ENCODE measurements at places on chromosomes 3 and 15.

GRCh38 chr3:112293368-112294321 is at the start of gene SLC9C1:
Gene SLC9C1 (minus strand): TSS chr3:112294216. CDS start chr3:112286791, 7,425 bp downstream.
- DNase-seq, result peak; percentile 87

DNA sequence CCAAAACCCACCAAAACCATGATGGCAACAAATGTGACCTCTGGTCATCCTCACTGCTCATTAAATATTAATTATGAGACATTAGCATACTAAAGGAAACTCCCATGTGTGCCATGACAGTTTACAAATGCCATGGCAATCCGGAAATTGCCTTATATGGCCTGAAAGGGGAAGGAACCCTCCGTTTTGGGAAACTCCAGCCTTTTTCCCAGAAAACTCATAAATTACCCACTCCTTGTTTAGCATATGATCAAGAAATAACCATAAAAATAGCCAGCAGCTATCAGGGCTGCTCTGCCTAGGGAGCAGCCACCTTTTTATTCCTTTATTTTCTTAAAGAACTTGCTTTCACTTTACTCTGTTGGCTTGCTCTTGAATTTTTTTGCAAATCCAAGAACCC is 992.7 kb downstream of the NTRK3 start:
- DNase-seq, result no peak

- no peak for DNase-seq
Measured at GRCh38 chr3:61893840-61894566, 332.6 kb downstream of the PTPRG start.

DNA sequence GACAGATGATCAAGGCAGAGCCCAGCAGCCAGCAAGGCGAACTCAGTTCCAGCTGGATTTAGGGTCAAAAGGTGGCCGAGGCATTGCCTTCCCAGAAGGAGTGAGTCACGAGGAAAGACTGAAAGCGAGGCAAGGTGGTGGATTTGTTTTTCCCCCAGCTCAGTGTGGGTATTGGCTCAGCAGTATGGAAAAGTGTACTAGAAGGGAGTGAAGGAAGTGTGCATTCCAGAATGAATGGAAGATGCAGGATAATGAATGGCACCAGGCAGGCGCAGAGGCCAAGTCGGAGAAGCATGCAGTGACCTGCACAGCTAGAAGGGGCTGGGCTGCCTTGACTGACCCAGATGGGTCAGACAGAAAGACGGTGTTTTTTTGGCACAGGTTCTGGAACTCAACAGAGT is 46.3 kb downstream of the FOXP1 start:
- no peak for DNase-seq

DNA sequence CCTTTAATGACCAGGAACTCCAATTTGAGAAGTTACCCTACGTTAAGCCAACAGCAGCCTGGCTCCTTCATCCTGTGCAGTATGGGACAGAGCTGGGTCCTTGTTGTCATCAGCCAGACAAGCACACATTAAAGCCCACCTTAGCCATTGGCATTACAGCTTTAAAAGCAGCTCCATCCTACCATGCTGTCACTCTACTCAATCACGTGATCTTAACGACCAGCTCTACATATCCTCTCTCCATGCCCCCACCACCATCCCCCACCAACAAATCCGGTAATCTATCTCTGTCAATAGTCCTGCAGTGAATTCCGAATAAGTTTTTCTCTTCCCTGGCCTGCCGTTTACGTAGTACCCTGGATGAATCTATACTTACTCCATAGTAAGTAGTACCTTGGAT is 82.9 kb upstream of the DGKG start:
- DNase-seq, result no peak

DNA sequence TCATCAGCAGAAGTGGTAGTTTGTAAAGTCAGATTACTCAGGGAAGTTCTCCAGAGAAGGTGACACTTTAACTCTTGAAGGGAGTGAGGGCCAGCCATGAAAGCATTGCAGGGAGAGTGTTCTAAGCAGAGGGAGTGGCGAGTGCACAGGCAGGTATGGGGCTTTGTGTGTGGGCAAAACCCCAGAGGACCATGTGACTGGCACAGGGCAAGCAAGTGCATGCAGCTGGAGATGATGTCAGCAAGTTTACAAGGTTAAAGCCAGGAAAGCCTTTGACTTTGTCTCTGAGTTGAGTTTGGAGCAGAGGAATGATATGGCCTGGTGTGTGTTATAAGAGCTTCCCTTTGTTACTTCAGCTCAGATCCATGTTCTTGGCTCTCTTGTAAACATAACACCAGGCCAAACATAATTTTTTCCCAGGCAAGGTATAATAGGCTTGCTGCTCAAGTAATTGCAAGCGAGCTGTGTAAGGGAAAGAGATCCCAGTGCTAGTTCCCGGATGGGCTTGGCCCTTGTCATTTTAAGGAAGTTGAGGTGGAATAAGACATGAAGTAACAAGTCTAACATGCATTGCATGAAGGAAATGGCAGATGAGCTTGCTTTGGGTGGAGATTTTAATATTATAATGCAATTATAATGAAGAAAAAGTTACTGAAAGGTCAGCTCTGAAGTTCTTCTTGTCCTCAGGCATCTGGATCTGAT is 341.1 kb upstream of the LRRC3B start:
- DNase-seq, result no peak

DNA sequence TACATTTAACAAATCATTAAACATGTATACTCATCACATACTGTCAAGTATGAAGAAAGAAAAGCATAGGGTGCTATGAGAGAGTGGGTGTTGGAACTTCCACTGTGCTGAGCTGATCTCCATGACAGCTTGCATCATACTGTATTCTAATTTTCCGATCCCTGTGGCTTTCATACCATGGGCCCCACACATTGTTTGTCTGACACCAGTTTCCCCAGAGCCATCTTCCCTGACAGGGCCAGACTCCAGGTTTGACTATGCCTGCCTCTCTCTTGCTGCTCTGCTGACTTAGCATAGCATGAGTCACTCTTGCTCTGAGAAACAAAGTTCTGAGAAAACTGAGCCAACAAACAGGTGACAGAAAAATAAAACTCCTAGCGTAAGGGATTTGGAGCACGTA is 37.0 kb upstream of the CASR start:
- DNase-seq, result no peak

DNA sequence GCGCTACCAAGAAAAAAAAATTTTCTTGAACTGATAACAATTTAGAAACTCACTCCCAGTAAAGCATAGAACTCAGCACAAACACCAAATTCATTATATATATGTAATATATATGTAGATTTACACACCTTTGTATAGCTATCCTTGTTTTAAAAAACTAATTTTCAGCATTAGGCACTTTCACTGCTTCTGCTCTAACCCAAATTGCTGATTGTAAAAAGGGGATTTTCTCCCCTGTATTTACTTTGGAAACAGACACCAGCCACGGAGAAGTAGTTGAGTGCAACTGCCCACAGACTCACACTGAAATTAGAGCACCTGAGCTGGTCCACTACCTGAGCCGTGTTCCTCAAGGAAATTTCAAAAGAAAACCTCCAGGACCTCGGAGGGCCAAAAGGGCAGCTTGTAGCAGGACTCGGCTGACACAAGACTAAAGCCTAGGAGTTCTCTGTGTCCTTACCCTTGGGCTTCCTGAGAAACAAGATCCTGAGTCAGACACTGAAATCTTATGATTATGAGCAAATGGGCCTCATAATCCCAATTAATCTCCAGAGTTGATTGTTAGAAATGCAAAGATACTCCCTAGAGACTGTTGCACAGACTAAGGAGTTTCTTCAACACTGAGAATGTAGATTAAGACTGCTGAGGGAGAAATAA is 106.0 kb downstream of the TNIK start:
- no peak for DNase-seq

- no peak for DNase-seq
Measured at GRCh38 chr3:153897025-153897723, 224.0 kb upstream of the ARHGEF26 start.

DNA sequence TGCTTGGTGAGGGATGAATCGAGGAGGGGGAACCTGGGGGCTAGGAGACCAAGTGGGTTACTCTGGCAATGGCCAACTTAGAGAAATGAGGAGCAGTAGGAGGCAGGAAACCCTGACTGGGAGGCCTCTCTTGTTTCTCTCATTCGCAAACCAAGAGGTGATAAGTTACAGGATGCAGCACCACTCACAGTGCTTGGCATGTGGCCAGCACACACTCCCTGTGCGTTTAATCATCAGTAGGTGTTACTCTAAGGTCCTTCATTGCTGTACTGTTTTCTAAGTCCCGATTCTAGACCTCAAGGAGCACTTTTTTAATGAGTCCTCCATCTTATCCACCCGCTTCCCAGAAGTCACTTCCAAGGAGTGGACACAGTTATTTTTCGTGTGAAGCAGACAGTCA is 314.1 kb upstream of the TRIM42 start:
- no peak for DNase-seq

- DNase-seq, result no peak
Measured at GRCh38 chr3:111910806-111911205, 51.7 kb downstream of the PHLDB2 start.

GRCh38 chr3:30628205-30628900 is 22.0 kb downstream of the TGFBR2 start:
- DNase-seq, result no peak

- DNase-seq, result no peak
Measured at GRCh38 chr3:151814588-151814987, 672 bp downstream of the AADAC start.

DNA sequence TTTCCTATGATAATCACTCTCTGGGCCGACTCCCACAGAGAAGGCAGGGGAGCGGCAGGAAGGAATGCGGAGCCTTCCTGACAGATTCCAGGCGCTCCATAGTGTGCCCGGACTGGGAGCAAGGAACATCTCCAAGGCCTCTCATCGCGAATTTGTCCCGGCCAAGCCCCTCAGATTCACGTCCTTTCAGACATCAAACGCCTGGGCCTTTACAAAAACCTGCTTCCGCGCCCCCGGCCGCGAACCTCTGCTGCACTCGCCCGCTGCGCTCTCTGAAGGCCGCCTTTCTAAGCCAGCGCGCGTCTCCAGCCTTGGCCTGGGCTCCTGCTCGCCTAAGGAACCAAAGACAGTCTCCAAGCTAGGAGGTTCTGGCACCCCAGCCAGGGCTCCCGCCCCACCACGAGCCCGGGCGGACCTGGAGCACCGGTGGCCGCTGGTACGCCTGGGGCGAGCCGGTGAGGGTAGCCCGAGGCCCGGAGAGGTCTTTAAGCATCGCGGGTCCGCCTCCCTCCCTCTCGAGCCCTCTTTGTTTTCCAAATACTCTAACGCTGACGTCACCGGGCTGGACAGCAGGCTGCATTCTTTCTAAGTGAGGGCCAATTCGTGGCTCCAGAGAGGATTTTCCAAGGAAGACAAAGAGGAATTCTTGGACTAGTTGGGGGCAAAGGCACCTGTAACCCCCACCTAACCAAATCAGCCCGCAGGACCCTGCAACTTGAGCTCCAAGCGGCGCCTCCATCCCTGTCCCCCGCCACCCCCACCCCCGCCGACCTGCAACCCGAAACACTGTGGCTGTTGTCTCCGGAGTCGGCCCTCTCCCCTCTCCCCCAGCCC is 759 bp downstream of the AMOTL2 start:
- DNase-seq, result peak; percentile 88

GRCh38 chr15:34591306-34591705 is 7.9 kb upstream of the GOLGA8B start:
- DNase-seq, result no peak

GRCh38 chr3:42849017-42849416 is 26.7 kb downstream of the CYP8B1 start:
- DNase-seq, result no peak

GRCh38 chr3:121584418-121584817 is 8.8 kb upstream of the FBXO40 start:
- no peak for DNase-seq

GRCh38 chr15:97966246-97966645 is 5.7 kb downstream of the ARRDC4 start:
- DNase-seq, result no peak

DNA sequence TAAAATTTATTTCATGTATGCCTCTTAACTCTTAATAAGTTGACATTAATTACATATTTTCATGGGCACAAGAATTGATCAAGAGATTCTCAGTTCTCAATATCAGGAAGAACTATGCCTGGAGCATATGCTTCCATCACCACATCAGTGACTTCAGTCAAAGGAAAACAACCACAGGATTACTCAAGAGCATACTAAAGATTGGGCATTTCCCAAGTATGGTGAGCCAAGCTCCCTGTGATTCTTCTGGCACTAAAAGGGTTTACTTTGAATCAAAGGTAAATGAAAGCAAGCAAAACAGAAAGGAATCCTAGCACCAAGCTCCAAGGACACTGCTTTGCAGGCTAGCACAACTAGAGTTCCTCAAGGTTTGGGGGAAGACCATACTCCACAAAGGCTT is 44.6 kb downstream of the FMN1 start:
- no peak for DNase-seq

DNA sequence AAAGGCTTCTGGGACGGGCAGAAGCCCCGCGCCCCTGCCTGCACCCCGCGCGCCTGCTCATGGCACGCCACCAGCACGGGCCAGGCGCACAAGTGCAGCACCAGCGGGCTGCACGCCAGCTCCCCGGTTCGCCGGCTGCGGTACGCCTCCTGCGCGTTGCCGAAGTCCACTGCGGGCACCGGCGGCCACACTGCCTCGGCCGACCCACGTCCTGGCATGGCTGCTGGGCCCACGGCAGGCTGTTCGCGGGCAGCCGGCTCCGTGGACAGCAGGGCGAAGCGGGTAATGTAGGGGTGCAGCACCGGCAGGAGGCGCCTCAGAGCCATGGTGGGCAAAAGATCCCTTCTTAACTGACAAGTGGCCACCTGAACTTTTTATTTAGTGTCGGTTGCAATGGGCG is 34.8 kb downstream of the MCCC1 start:
- no peak for DNase-seq

DNA sequence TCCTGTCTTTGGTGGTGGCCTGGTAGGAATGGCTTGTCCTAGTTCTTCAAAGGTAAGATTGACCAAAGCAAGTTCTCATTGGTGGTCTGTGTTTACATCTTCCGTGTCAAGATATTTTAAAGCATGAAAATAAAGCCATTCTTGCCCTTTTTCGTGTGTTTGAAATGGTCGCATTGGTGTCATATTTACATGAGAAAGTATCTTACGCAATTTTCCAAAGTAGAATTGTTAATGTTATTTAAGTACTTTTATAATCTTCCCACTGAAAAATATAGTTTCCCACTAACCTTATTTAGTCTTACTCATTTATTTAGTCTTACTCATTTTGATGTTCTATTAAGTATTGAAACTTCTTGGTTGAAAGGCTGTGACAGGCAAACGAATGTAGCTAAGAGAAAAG is 31.0 kb downstream of the NMD3 start:
- no peak for DNase-seq

DNA sequence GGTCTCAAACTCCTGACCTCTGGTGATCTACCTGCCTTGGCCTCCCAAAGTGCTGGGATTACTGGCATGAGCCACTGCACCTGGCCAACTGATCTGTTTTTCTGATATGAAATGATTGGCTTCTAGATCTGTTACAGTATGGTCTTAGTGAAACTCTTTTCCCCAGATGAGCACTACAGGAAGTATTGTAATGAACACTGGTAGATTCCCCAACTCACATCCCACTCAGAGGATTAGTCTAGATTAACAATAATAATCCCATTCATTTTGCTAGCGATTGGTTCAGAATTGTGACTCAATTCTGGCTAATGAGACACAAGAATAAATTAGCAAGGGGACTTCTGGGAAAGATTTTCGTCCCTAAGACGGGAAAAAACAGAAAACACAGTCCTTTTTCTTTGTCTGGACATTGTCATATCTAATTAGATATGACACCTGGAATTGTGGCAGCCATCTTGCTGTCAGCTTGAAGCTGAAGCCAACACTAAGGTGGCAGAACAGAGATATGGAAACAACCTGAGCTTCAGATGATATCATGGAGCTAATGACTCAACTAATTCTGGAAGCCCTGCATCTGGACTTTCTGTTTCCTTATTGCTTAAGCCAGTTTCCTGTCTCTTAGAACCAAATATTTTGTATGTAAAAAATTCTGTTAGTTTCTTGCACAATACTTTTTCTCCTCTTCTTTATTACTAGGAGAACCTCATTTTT is 17.4 kb upstream of the NPTN start:
- no peak for DNase-seq

- no peak for DNase-seq
Measured at GRCh38 chr15:73110201-73110600, 57.9 kb downstream of the NEO1 start.
